ENCODE measurements at places on chromosomes 4 and X. TPM values are rescaled to one million over a fixed set of nuclear protein-coding genes. Genes with fewer than 3 reads are reported as not detected.

DNA sequence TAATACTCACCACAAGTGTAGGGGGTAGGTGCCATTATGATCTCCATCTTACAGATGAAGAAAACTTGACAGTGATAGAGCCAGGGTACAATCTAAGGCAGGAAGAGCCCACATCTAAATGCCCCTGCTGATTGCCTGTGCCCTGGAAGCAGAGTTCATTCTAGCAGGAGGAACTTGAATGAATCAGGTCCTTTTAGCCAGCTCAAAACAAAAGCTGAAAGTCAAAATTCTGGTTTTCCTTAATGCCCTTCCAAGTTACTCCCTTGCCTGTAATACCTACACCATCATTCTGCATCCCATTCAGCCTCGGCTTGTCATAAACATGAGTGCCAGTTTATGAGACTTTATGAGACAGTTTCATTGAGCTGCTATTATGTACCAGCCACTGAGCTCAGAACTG, 89.6 kb downstream of the SCD5 start:
- DNase-seq: no peak

- no peak for DNase-seq
Observed at GRCh38 chr4:108224611-108225053, 55.9 kb upstream of the LEF1 start.

DNA sequence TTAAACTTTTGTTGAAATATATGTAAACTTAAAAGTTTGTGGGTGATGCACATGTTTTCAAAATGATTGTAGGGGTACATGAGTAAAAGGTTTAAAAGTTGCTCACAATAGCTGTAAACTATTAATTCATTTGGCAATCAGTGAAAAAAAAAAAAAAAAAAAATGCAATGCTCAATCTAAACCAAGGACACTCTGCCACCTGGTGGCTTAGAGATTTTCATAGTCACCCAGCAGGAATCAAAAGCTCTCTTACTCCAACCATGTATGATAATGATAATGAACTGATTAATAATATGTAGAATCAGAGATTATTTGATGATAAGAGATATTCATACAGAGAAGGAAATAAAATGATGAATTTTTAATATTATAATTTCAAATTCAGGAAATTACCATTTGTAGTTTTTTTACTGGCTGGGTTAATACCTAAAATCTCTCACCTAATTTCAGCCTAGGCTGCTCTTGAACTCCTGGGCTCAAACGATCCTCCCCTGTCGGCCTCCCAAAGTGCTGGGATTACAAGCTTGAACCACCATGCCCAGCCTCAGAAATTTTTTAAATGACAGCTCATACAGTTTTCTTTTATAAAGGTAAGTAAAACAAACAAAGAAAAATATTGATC, 46.9 kb upstream of the SLC25A4 start:
- no peak for DNase-seq

Gene CT45A2
- polyA plus RNA-seq: not detected

DNA sequence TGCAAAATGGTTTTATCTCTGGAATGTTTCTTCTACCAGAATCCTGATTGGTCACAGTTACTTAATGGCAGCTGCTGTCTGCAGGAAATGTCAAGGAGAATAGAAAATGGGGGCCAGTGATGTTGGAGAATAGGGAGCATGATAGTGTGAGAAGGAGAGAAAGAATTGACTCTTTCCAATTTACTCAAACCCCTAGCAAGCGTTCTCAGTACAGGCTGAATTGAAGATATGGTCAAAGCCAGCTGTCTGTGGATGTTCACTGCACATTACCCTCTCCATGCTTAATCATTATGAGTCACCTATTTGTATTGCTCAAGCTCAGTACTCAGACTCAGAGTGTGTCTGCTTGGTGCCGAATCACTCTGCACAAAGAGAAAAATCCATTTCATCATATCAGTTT, 57.8 kb upstream of the FAM47B start:
- DNase-seq: no peak

- no peak for DNase-seq
Observed at GRCh38 chr4:105934386-105934785, 39.1 kb downstream of the NPNT start.

Data from left renal cortex interstitium (tissue), 4 donors.